ENCODE measurements at places on chromosomes 11 and 22.

GRCh38 chr11:118215262-118215661 lies 9.5 kb downstream of the JAML start:
- no peak for DNase-seq

GRCh38 chr22:30270832-30271231 lies 4.2 kb upstream of the OSM start:
- DNase-seq = no peak

DNA sequence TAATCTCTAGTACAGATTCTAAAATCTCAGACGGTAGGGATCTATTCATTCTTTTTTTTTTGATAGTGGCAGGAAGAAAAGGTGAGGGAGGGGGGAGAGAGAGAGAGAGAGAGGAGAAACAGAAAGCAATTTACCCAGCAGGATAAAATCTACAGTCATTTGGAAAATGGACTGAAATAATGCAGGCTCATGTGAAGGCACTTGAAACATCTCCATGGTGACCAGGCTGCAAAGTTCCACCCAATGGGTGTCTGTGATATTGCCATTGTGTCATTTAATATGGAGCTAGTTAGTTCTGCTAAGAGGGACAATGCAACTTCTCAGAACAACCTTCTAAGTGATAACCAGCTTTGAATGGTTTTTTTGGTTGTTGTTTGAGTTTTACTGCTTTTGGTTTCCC lies 165.2 kb upstream of the RAG2 start:
- no peak for DNase-seq

- no peak for DNase-seq
These were observed 171.8 kb downstream of the SOX6 start for GRCh38 chr11:16184588-16184987.

GRCh38 chr11:134499990-134500389 lies 87.9 kb upstream of the B3GAT1 start:
- no peak for DNase-seq

GRCh38 chr11:69848201-69848600 lies 29.0 kb upstream of the FGF3 start:
- DNase-seq = no peak

- DNase-seq = no peak
These were observed 205.0 kb upstream of the E2F8 start for GRCh38 chr11:19445771-19446170.

DNA sequence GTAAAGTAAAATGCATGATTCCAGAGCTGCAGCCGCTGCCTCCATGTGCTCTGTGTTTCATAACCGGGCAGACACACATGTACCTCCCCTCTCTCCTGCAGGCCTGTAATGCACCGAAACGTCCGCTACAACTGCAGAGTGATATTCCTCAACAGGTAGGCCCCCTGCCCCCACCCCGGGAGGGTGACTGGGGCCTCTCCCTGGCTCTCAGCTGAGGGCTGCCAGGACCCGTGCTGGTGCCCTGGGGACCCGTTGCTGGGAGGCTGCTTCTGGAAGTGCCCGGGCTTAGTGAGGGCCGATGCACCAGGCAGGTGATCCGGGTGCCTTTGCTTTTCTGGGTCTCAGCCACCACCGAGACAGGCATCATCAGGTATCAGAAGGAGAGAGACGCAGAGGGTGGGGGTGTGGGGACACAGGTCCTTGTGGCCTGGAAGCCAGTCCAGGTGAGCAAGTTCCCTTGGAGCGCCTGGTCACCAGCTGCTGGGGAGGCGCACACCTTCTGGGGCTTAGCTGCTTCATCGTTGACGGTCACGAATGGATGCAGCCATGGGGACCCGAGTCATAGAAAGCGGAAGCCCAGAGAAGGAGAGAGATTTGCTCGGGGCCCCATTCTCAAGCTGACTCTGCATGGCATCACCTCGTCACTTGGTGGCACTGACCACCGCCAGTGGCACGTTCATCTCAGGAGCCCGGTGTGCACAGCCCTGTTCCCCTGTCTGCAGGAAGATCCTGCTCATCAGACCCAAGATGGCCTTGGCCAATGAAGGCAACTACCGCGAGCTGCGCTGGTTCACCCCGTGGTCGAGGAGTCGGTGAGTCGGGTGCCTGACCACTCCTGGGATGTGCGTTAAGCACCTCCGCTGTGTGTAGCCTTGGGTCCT lies 10.6 kb downstream of the NADSYN1 start:
- no peak for DNase-seq

DNA sequence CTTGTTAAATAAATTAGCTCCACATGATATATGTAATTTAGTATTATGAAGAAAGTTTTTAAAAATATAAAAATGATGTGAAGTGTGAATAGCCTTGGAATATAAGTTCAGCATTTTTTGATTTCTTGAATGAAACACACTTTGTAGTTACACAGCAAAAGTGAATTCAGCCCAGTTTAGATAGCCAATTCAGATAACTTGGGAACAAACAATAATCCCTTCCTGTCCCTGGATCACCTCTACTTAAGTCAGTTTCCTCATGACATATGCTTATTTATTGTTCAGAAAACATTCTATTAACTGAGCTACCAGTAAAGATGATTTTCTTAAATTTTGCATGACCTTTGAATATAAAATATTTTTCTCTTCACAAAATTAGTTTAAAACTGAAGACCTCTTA lies 107.4 kb downstream of the PGR start:
- DNase-seq = no peak

- no peak for DNase-seq
These were observed 44.1 kb downstream of the GNB1L start for GRCh38 chr22:19810381-19811201.

- peak; percentile 32 for DNase-seq
These were observed 340.5 kb downstream of the TENM4 start for GRCh38 chr11:79100093-79100910.

DNA sequence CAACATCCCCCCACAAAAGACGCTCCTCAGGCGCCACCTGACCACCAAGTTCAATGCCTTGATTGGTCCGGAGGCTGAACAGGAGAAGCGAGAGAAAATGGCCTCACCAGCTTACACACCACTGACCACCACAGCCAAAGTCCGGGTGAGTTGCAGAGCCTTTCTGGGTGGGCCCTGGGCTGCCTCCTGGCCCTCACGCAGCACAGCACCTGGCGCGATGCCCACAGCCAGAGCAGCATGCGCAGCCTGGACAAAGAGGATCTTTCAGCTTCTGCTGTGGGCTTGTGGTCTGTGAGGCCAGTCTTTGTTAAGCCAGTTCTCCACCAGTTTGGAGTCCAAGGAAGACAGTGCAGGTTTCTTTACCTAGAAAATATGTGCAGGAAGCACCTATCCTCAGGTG lies 21.6 kb downstream of the CYB5R2 start:
- no peak for DNase-seq

DNA sequence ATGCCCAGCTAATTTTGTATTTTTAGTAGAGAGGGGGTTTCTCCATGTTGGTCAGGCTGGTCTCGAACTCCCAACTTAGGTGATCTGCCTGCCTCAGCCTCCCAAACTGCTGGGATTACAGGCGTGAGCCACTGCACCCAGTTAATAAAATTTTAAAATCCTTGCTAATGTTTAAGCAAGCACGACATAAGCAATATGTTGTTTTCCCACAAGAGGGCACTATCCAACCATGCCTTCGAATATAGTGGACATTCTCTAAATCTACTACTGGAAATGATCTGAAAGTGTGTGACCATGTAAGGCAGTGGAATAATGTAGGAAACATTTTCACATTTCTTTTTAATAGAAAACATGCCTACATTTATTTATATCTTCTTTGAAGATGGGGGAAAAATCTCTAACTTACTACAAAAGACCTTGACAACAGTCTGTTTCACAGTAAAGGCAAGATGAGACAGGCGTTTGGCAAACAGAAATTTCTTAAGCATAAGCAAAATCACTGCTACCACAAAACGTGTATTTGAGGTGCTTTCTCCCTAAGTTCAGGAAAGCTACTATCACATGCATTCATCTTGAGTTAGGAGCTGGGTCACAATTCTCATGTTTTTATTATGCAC lies 38.2 kb downstream of the PITPNB start:
- no peak for DNase-seq

GRCh38 chr11:73889019-73889418 lies 12.2 kb downstream of the PAAF1 start:
- DNase-seq = no peak

DNA sequence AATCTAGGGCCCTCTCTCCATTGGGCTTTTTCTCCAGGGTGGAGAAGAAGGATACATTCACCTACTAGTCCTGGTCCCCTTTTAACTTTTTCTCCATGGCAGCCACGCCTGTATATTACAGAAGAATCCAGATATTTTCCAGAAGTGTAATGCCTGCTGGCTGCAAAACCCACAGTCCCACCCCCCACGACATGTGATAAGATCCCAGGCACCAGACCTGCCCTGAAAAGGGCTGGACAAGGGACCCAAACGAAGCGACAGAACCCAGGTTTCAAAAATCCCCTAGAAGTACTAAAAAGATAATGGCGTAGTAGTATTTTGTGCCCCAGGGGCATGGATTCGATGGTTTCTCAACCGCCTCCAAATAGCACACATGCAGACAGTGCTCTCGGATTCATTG lies 2.8 kb downstream of the WT1 start:
- no peak for DNase-seq

DNA sequence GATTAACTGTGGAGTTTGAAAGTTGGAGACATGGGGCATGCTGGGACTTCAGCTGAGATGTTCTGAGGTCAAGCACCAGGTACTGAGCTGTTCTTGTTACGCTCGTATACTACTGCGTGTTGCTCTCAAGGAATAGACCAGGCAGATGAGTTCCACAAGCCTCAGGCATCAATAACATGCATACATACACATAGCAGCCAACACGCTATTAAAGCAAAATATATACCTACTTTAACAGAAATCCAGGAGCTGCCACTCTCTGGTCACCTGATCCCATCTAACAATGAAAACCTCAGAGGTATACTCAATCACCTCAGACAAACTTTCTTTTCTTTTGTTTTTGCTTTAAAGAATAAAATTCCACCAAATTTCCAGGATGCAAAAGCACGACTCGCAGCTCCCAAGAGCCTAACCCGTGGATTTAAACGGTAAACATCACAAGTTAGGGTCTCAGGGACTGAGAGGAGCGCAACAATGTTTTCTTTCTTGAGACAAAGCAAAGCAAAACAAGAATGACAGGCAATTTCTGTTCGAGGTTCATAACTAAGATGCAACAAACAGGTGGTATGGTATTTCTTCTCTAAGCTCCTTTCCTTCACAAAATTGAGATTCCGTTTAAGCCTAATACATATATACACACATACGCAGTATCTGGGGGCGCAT lies 16.5 kb downstream of the BLID start:
- DNase-seq = no peak

DNA sequence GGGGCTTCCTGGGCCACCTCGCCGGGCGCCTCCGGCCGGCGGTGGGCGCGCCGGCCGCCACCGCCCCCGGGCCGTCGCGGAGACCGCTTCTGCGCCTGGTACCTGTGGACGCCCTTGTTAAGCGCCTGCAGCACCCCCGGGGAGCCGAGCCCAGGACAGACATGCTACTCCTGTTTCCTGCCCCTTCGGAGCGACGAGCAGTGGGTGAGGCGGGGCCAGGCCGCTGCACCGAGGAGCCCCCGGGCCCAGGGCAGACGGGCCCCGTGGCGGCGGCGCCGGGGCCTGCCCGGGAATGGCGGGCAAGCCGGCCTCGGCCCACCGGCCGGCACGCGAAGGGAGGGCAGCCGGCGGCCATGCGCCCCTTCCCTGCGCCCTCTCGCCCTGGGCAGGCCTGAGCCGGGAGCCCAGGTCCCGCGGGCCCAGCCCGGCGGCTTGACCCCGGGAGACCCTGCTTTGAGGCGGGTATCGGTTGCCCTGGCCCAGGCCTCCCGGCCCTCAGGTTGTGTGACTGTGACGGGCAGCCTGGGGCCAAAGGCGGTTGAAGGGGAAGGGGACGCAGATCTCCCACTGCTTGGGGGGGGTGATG lies 789 bp upstream of the KDM2A start:
- DNase-seq = peak; percentile 51

GRCh38 chr22:43747877-43748276 lies 64.2 kb downstream of the EFCAB6 start:
- no peak for DNase-seq

DNA sequence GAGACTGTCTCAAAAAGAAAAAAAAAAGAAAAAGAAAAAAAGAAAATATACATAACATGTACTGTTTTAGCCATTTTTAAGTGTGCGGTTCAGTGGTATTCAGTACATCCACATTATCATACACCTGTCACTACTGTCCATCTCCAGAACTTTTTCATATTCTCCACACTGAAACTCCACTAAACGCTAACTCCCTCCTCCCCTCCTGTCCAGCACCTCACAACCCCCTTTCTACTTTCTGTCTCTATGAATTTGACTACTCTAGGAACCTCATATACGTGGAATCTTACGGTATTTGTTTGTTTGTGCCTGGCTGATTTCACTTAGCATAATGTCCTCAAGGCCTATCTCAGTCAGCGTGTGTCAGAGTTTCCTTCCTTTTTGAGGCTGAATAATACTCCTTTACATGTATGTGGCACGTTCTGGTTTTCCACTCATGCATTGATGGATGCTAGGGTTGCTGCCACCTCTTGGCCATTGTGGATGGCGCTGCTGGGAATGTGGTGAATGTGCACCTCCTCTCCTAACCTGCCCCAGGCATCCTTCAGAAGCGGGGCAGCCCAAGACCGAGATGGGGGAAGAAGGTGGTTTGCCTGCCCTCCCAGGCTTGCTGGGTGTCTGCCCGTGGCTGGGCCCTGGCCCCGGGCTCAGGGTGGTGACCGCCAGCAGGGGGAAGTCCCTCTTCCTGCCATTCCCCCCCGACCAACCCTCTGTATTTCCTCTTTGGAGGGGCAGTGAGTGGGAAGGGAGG lies 60.5 kb downstream of the BCR start:
- peak; percentile 56 for DNase-seq

DNA sequence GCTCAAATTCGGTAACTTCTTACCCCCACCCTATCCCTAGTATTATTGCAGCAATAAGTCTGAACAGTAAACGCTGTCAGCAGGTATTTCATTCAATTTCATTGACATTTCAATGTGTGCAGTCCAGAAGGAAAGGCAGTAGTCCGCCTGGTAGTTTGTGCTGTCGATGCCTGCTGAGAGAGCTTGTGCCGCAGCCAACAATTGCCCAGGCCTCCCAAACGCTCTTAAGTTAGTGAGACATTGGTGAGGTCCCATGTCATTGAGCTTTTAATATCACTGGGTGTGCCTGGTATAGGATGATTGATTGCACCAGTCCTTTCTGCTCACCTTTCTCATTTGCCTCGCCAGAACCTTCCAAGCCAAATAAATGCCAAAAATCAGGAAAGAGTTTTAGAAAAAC lies 28.1 kb downstream of the ALKBH3 start:
- DNase-seq = no peak
